ENCODE measurements at places on chromosomes 4 and X.

GRCh38 chr4:22417408-22417807 is 98.5 kb downstream of the ADGRA3 start:
- no peak for DNase-seq

DNA sequence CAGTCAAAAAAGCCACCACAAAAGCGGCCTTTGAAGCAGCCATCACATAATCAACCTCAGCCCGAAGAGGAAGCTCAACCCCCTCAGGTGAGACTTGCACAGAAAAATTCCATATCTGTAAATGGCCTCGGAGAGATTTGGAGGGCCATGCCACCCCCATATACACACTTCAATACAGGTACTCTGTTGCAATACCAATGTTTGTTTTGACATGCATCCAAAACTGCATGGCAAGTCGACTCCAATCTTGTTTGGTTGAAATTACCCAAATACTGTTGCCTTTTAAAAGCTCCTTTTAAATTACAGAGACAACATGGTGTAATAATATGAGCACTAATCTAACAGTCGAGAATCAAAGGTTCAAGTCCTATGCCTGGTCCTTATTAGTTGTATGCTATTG is 5.9 kb downstream of the ENAM start:
- no peak for DNase-seq

GRCh38 chr4:25059791-25060190 is 29.0 kb upstream of the LGI2 start:
- no peak for DNase-seq

- DNase-seq = no peak
Measured at GRCh38 chr4:183633476-183634400, 25.2 kb downstream of the RWDD4 start.

DNA sequence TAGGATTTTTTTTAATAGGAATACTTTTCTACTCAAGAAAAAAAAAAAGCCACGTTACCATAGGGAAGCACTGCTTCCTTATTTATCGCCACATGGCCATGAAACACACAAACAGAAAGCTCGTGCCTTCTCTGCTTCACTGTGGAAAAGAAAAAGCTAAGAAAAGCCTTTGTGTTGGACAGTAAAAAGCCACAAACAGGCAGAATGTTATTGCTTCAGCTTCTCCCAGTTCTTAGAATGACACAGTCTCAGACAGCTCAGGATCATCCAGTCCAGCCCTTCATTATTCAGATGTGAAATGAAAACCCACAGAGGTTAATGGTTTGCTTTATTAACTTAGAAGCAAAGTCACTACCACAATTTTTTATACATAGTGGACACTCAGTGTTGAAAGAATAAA is 181.6 kb upstream of the NOCT start:
- no peak for DNase-seq

DNA sequence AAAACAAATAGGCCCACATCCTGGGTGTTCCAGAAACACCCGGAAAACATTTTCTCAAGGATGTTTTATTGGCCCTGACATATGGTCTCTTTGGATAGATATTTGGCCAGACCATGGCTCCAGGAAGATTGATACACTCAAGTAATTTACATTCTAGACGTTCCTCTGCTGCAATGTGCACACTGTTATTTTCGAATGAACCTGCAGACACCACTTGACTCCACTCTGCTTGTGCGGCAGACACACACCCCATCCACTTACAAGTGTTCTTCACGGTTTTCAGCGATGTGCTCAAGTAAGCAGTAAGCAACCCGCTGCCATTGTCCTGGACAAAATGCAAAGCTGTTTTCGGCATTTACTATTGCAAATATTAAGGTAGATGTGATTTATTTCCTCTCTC is 12.0 kb upstream of the GPM6A start:
- DNase-seq = no peak

DNA sequence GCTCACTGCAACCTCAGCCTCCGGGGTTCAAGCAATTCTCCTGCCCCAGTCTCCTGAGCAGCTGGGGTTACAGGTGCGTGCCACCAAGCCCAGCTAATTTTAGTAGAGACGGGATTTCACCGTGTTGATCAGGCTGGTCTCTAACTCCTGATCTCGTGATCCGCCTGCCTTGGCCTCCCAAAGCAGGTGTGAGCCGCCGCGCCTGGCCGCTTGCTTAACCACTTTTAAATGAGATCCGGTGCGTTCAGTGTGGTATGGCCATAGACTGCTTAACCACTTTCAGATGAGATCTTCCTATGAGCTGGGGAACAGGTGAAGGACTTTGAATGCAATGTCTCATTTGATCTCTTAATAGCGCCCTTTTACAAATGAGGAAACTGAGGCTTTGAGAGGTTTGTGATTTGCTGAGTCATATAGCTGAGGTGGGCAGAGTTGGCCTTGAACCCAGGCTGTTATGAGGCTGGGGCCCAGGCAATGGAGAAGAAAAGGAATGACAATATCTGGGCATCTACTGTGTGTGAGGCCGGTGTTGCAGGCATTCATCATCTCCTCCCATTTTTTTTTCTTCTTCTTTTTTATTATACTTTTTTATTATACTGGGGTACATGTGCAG is 41.9 kb upstream of the NSG1 start:
- peak; percentile 62 for DNase-seq

- DNase-seq = no peak
Measured at GRCh38 chr4:89767924-89768323, 69.0 kb downstream of the SNCA start.

- DNase-seq = peak; percentile 25
Measured at GRCh38 chr4:101807351-101807750, 16.8 kb downstream of the BANK1 start.

- DNase-seq = no peak
Measured at GRCh38 chr4:2263926-2264321, 2.0 kb upstream of the MXD4 start.

DNA sequence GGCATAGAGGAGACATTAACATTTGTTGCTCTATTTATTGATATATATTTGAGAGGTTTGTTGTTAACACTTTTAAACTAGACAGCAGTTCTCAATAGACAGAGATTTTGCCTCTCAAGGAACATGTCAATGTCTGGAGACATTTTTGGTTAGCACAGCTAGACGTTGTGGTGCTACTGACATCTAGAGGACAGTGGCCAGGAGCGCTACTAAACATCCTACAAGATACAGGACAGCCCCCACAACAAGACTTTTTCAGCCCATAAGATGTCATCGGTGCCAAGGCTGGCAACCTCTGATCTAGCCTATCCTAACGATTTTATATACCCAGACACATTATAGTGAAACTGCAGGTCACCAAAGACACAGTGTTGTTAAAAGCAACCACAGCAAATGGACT is 18.4 kb upstream of the CTSO start:
- no peak for DNase-seq

GRCh38 chrX:130260316-130260715 is 8.4 kb downstream of the ZNF280C start:
- no peak for DNase-seq

DNA sequence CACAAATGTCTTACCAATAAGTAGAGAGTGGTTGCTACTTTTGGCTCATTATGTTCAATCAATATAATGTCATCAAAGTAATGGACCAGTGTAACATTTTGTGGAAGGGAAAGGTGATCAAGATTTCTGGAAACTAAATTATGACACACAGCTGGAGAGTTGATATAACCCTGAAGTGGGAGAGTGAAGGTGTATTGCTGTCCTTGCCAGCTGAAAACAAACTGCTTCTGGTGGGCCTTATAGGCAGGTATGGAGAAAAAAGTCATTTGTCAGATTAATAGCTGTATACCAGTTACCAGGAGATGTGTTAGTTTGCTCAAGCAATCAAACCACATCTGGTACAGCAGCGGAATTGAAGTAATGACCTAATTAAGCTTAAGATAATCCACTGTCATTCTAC is 17.3 kb upstream of the GUCY1B1 start:
- no peak for DNase-seq

GRCh38 chrX:153353416-153353815 is 19.5 kb downstream of the ZNF275 start:
- DNase-seq = no peak

DNA sequence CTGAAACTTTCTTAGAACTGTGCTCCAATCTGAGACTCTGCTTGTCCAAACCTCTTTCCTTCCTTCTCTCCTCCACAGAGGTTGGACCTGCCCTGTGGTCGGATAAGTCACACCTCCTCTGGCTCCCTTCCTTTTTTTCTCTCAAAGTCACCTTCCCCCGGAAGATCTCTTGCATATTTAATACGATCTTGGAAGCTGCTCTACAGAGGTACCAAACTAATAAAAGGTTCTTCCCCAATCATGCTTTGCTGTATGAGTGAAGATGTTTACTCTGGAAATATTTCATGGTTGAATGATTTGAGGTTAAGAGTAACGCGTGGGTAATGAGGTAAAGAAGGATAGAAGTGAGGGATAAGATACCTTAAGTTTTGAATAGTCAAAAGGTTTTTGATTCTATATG is 166.0 kb downstream of the ATG4A start:
- no peak for DNase-seq

DNA sequence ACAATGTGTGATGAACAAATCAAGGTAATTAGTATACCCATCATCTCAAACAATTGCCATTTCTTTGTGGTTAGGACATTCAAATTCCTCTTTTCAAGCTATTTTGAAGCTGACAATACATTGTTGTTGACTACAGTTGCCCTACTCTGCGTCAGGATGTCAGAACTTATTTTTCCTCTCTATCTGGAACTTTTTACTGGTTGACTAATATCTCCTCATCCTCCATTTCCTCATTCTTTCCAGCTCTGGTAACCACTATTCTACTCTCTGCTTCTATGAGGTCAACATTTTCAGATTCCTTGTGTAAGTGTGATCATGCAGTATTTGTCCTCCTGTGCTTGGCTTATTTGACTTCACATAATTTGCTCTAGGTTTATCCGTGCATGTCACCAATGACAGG is 240.5 kb upstream of the HS3ST1 start:
- no peak for DNase-seq

- no peak for DNase-seq
Measured at GRCh38 chr4:8250637-8251036, 18.9 kb upstream of the HTRA3 start.

- DNase-seq = no peak
Measured at GRCh38 chr4:186819342-186820086, 95.9 kb upstream of the FAT1 start.

DNA sequence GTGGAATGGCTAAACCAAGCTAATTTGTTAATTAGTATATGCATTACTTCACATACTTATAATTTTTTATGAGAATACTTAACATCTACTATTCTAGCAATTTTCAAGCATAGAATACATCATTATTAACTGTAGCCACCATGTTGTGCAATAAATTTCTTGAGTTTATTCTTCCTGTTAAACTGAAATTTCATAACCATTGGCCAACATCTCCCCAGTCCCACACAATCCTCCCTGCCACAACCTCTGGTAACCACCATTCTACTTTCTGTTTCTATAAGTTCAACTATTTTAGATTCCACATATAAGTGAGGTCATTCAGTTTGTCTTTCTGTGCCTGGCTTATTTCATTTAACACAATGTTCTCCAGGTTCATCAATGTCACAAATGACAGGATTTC is 208.5 kb downstream of the PPP4R3C start:
- no peak for DNase-seq

DNA sequence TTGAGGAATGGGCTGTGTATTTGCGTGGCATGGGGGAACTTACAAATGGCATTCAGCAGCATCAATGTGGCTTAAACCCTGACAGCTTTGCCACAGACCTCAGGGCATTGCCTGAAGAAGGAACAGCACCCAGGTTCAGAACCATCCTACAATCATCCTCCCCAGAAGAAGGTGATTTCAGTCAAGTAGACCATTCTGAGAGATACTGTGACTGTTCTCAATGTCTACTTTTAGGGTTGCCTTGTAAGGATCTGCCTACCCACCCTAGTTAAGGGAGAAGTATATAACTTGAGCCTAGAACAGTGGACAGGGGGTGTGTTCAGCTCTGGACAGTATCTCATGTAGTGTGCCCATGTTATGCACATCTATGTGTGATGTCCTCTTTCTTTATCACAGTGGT is 1.6 kb upstream of the FGF5 start:
- no peak for DNase-seq

Data from memory B cell (primary cell).